ENCODE measurements at places on chromosomes 2 and 18.

- no peak for DNase-seq
These were observed 1328.7 kb upstream of the NXPH2 start for GRCh38 chr2:140108706-140109475.

DNA sequence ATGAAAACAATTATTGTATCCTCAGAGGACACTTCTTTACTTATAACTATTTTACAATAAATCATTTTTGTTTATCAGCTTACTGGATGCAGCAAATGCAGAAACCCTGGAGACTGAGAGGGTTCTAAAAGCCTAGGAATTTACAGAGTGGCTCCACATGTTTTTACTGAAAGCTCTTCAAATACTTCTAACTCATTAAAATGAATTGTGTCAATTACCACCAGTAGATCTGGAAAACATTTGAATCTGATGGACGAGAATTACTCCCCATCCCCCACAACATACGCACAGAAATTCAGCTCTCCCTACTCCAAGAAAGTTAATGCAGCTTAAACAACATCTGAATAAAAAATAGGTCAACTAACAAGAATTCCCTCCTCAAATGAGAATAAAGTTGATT lies 319.8 kb upstream of the FIGN start:
- no peak for DNase-seq

- no peak for DNase-seq
These were observed 18.7 kb downstream of the SMIM21 start for GRCh38 chr18:75408554-75409506.

- no peak for DNase-seq
These were observed 214.1 kb upstream of the NABP1 start for GRCh38 chr2:191463790-191464189.

- no peak for DNase-seq
These were observed 27.8 kb upstream of the TTC39C start for GRCh38 chr18:23986600-23987359.

GRCh38 chr18:3214855-3215637 lies 4.7 kb downstream of the MYOM1 start:
- no peak for DNase-seq

GRCh38 chr2:80153151-80153550 lies 151.4 kb downstream of the LRRTM1 start:
- DNase-seq = no peak

DNA sequence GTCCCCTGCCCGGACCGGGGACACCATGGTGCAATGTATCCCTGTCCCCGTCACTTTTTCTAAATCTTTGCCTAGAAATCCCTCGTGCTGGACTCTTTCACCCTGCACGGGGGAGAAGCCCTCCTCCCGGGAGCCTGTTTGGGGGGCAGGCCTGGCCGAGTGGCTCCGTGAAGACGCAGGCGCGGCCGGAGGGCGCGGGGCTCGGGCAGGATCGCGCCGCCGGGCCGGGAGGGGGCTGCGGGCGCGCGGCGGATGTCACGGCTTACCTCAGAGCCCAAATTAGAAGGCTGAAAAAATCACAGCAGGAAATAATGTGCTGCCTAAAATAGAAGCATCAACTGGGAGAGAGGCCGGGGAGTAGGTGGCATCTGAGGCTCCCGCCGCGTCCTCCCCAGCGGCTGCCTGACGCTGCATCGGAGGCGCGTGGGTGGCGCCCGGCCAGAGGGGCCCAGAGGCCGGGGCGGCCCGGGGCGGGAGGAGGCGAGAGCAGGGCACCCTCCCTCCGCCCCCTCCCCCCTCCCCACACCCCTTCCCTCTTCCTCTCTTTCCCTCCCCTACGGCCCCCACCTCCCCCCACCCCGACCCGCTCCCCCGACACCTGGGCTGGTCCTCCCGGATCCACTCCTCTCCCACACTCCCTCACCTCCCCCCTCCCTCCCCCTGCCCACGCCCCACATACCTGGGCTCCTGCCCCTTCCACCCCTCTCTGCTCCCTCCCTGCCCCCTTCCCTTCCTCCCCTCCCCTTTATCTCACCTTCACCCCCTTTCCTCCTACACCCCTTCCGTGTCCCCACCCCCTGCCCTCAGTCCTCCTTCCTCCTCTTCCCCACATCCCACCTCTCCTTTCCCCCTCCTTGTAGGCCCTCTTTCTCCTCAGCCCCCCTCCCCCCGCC lies 51.9 kb downstream of the SLC4A1AP start:
- no peak for DNase-seq

- no peak for DNase-seq
These were observed 134.8 kb upstream of the FSHR start for GRCh38 chr2:49288902-49289700.

DNA sequence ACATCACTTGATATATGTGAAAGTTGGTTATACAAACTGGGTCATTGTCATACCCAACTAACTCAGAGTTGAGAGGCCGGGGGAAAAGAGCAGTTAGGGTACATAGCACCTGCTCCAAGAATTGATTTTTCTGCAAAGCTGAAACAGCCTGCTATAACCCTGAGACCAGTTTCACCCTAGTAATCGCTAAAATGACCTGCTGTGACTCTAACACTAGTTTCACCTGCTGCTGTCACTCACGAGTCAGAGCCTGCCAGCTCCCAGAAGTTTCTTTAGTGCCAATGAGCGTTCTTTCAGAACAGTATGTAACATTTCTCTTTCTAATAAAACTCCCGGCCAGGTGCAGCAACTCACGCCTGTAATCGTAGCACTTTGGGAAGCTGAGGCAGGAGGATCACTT lies 28.0 kb downstream of the SRSF7 start:
- DNase-seq = no peak

GRCh38 chr2:231185886-231186285 lies 12.5 kb upstream of the ARMC9 start:
- no peak for DNase-seq

GRCh38 chr18:837922-838321 lies 25.9 kb upstream of the YES1 start:
- no peak for DNase-seq

- no peak for DNase-seq
These were observed 64.1 kb downstream of the AGAP1 start for GRCh38 chr2:235557903-235558302.

DNA sequence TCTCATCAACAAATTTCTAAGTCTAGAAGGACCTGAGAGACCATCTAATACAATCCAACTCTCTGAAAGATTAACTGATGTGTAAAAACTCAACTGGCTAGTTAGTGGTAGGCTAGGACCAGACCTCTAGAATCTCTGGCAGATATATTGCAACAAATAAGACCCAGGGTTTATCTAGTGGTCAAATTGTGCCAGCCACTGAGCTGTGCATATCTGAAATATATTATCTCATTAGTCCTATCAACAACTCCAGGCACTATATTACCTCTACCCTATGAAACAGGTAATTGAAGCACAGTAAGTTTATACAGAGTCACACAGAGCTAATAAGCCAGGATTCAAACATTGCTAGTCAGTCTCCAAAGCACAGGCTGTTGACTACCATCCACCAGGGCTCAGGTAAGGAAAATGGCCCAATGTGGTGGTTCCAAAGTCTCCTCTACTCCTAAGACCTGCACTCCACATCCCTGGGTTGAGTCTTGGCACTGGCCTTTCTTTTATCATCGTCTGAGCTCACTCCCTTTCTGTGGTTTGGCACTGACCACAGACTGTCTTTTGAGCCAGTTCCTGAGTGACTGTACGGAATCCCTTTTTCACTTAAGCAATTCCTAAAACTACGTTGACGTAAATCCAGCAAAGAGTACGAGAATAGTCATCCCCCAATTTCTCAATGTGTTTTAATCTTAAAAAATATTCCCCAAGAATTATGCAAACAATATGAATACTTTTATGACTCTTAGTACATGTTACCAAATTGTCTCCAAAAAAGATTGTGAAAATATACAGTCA lies 11.9 kb upstream of the PID1 start:
- DNase-seq = no peak

- no peak for DNase-seq
These were observed 152.6 kb downstream of the IKZF2 start for GRCh38 chr2:212998626-212999359.

DNA sequence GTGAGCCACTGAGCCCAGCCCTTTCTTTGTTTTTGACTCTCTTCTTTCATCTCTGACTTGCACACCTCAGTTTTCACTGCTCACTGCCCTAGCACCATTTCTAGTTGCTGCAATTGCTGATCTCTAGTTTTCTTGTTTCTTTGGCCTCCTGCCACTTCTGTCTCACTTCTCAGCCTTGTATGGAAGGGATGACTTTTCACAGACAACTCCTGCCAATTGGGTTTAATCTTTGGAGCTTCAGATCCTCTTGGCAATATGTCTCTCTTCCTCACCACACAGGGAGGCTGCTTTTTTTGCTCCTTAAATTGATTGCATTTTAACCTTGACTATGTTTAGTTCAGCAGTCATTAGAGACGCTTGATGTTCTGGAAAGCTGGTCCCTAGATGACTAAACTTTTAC lies 323.1 kb downstream of the CTNNA2 start:
- DNase-seq = no peak

DNA sequence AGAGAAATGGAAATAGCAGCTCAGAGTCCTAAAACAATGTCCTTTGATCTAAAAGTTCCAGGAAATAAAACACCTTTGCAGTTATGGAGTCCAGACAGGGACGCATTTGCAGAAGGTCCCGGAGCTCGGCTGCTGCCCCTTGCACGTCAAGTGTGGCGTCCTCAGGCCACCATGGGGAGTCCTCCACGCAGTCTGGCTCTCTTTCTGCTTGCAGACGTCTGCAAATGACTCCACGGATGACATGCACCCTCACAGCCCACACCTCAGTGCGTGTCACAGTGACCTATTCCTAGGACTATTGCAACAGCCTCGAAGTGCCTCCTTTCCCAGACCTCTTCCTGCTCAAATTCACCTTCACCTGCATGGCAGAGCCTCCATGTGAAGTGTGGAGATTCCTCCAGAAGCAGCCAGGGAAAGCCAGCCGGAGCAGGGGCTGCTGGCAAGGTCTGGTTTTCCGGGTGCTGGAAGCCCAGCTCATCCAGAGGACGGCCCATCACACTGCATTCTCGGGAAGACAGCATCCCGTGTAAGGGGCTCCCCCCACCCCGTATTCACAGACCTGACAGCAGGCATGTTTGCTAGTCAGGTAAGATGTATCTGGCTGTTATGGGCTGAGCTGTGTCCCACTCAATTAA lies 137.7 kb downstream of the ASB1 start:
- DNase-seq = no peak

DNA sequence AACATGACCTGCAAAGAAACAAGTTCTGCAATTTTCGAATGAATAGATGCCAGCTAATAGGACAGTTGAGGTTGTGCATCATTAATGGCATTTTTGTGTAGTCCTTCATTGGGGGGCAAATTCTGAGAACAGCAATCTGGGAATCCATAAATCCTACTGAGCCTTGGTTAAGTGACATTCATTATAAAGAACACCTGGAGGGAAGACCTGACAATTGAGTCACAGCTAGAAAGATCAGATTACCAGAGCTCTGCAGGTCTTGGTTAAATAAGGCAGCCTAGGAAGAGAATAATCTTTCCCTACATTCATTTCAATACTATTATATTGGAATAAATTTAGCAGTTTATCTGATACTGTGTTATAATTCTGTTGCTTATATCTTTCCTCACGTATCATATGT lies 14.3 kb downstream of the KCNH7 start:
- no peak for DNase-seq

- DNase-seq = no peak
These were observed 73.6 kb downstream of the SPRED2 start for GRCh38 chr2:65358678-65359400.

GRCh38 chr2:32991091-32991845 lies 44.5 kb downstream of the LTBP1 start:
- DNase-seq = no peak

DNA sequence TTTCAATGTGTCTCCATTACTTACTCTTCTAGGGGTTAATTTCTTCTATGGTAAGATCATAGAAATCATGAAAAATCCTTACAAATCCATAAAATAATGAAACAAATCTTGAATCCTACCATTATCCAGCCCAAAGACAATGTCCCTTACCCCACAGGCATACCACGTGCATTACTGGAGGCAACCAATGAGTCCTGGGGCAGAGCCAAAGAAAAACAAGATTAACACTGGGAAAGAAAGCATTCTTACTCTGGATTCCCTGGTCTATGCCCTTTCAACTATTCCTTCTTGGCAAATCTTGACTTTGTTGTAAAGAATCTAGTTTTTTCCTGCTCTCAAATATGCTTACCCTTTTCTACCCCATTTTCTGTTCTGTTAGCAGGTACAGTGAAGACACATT lies 3.1 kb upstream of the GALNT1 start:
- no peak for DNase-seq

- DNase-seq = no peak
These were observed 61.5 kb downstream of the EMILIN2 start for GRCh38 chr18:2908166-2908945.

DNA sequence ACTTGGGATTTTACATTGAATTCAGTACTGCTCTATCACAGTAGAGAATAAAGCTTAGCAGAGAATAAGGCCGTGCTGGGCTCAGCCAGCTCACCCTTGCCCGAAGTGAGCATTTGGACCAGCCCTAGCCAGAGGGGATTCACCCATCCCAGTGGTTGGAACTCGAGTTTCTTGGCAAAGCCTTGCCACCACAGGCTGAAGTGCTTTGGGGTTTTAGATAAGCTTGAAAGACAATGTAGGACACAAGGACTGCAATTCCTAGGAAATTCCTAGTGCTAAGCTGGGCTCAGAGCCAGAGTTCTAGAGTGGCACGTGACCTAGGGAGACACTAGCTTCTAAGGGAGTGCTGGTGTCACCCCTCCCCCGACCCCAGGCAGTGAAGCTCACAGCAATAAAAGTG lies 28.0 kb downstream of the SERPINB11 start:
- DNase-seq = no peak

- no peak for DNase-seq
These were observed 90.6 kb upstream of the LPIN2 start for GRCh38 chr18:3103576-3103975.

GRCh38 chr2:159192371-159192918 lies 94.1 kb downstream of the WDSUB1 start:
- no peak for DNase-seq

GRCh38 chr2:153770359-153770991 lies 101.2 kb upstream of the GALNT13 start:
- no peak for DNase-seq

DNA sequence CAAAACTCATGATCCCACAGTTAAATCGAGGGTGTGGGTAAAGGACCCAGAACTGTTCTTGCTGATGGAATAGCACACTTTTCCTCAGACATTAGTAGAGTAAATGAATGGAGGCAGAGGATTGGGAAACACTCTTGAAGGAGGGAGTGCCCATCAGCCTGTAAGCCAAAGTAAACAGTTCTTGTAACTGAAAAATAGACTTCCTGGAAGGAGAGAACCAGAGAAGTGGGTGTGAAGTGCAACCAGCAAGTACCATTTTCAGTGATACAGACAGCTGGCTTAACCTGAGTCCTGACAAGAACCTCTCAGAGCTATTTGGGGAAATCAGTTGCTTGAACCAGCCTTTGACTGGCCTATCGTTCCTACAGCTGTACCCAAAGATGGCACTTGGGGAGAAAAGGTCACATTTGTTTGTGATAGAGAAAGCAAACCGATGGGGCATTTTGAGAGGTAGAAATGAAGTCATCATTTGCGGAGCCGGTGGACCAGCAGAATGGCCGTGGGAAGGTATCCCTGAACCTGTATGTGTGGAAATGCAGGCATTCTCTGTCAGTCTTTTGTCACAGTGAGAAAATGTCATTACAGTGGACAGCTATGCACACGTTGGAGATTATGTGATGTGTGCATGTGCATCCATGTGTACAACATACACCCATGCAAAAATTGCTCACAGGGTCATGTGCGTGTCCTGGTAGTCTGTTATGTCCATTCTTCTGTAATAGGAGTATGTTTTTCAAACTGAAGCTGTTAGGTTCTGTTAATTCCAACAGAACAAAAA lies 17.8 kb downstream of the CRIM1 start:
- DNase-seq = no peak
